NCI-H2029 (cell line): ENCODE measurements at places on chromosomes 11 and 22.

DNA sequence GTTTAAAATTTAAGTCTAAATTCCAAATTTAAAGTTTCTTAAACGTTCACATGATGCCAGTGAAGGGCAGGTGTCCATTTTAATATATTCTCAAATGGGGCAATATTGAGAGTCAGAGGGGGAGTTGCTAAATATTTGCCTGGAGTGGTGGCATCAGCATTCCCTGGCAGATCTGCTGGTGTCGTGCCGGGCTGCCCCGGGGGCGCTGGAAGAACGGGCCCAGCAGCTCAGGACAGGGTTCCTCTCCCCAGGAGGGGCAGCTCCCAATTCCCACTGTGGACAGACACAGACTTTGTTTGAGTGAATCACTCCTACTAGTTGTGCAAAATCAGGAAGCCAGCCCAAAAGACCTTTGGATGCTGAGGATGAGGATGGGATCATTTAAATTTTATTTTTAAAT lies 468.7 kb upstream of the B3GAT1 start:
- no peak for DNase-seq

DNA sequence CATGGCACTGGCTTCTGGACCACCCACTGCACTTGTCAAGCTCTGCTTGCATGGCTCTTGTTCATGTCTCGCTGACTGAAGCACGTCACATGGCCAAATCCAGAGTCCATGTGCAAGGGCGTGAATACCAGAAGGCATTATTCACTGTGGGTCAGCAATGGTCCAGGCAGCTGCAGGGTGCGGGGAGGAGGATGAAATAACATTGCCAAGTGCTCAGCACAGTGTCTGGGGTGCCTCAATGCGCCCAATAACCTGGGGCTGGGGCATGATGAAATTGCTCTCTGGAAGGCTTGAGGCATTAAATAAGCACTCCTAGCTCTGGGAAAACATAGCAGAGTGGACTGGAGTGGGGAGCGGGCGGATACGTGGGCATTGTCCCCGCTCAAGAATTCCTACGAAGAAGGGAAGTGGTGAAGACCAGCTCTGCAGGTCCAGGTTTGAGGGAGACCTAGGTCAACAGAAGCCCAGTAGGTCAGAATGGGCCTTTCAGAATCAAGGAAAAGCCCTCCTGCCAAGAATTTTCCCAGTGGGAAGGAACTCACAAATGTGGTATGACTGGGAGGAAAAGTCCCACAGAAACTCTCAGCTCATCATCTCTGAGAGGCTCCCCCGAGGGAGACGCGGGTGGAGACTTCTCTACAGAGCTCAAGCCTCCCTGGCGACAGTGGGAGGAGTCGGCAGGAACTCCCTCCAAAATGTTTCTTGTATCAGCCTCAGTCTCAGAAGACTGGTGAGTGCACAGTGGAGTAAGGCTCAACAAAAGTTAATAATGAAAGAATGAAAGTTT lies 15.3 kb upstream of the ACCSL start:
- no peak for DNase-seq

DNA sequence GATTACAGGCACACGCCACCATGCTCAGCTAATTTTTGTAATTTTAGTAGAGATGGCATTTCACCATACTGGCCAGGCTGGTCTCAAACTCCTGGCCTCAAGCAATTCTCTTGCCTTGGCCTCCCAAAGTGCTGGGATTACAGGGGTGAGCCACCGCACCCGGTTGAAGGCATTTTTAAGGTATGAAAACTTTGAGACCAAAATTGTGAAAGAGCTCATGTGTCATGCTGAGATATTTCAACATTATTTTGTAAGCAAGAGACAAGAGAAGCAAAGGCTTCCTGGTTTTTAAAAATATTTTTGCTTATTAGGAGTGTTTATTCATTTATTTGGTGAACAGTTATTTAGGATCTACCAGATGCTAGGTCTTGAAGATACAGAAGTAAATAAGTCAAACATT lies 6.8 kb downstream of the NHERF4 start:
- DNase-seq = no peak

GRCh38 chr11:9850224-9850895 lies 186.5 kb downstream of the SWAP70 start:
- DNase-seq = no peak

- DNase-seq = no peak
Measured at GRCh38 chr11:76791861-76792260, 8.7 kb downstream of the TSKU start.

- no peak for DNase-seq
Measured at GRCh38 chr22:44889255-44889878, 120.4 kb downstream of the PHF21B start.

GRCh38 chr22:36887162-36887561 lies 26.3 kb upstream of the CSF2RB start:
- no peak for DNase-seq

DNA sequence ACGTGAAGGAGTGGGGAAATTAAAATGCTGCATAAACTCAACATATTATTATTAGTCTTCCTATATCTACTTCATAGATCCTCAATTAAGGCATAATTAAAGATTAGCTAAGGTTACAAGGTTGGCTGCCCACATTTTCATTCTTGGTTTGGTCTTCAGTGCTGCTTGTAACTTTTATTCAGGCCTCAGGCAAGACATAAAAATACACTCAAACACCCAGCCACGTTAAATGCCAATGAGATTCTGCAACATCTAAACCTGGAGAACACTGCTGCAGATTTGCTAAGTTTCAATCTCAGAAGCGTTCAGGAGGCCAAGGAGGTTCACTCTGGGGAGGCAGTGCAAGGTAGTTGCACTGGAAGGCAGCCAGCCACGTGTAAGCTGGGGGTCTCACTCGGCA lies 358.7 kb upstream of the NARS2 start:
- no peak for DNase-seq

DNA sequence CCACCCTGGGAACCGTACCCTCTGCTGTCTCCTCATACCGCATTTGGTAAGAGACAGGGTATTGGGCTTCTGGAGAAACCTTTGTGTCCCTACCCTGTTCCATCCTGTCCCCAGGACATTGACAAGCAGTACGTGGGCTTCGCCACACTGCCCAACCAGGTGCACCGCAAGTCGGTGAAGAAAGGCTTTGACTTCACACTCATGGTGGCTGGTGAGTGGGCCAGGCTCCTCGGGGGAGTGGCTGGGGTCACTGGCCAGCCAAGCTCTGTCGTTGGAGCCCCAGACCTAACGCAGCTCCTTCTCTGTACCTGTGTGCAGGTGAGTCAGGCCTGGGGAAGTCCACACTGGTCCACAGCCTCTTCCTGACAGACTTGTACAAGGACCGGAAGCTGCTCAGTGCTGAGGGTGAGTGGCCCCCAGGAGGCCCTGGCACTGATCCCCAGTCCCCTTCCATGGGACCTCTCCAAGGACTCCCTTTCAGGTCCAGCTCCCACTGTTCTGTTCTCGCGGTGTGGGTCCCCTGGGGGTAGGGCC lies 3.8 kb upstream of the GP1BB start:
- DNase-seq = no peak

DNA sequence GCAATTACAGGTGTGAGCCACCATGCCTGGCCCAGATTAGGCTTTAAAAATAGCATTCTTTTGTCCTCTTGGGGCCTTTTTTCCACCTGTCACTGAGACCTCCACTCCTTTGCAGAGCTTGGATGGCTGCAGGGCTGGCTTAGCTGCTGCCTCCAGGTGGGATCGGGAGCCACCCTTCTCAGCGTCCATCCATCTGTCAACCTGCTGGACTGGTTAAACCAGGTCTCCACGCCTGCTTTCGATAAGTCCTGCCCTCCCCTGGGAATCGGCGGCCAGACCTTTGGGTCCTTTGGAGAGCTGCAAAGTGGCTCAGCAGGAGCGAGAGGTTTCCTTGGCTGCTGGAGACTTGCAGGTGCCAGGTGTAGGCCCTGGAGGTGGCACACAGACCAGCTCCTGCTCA lies 23.4 kb upstream of the GRAMD4 start:
- peak; percentile 73 for DNase-seq

GRCh38 chr11:102653744-102654291 lies 28.7 kb upstream of the MMP20 start:
- no peak for DNase-seq

DNA sequence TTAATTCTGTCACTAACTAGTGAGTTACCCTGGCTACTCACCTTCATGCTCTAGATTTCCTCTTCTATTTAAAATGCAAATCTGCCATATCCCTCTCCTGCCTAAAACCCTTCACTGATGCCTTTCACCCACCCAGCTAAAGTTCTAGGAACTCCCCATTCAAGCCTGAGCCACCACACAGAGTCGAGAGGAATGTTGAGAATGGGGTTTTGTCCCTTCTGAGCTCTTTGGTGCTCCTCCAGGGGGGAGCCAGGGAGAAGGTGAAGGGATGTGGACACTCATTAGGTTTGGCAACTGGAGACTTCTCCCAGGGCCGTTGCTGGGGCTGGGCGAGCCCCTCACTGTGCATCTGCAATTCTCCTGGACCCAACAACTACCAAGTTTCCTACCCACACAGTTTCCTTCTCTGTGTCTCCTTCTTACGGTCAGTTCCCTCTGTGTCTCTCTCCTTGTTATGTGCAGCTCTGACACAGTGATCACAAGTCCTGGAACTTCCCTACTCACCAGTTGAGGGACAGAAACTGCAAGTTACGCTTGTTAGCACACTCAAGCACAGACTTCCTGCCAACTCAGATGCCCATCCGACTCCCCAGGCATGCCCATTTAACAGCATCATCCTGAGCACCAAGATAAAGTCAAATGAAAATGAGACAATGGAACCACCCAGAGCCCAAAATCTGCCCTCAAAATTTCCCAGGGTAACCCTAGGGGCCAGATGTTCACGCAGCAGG lies 6.5 kb upstream of the IL10RA start:
- no peak for DNase-seq

DNA sequence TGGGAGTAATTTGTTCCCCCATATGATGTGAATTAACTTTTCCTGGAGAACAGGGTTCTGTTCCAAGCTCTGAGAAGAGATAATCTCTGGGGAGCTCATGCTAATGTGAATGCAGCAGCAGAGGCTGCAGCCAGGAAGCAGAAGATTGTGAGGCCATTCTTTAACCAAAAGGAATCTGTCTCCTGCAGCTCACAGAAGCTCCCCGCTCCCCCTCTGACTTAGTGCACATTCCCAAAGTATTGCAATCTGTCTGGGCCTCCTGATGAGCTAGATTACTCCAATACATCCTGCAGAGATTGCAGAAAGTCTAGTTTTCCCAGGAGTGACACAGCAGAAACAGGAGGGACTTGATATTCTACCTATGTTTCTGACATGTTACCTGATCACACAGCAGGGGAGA lies 420.6 kb upstream of the FAT3 start:
- no peak for DNase-seq

GRCh38 chr22:42207918-42208317 lies 62.5 kb downstream of the TCF20 start:
- DNase-seq = no peak

- DNase-seq = no peak
Measured at GRCh38 chr11:119795231-119795630, 66.2 kb upstream of the NECTIN1 start.

- no peak for DNase-seq
Measured at GRCh38 chr11:111231836-111232235, 13.7 kb upstream of the POU2AF2 start.

DNA sequence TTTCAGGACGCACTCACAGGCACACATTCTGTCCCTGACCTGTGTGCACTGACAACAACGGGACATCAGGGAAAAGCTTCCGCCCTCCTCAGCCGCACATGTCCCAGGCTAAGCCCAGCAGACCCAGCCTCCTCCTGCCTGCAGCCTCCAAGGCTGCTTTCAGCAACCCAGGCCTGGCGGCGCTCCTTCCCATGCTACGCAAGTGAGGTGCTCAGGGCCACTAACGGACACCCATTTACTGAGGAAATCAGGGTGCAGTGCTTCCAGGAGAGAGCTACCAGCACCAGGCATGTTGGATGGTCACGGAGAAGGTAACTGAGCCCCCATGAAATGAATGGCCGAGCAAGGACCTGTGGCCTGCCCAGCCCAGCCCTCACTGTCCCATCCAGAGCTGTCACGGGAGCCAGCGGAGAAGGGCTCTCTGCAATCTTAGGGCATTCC lies 6.9 kb downstream of the MOB2 start:
- DNase-seq = no peak

- no peak for DNase-seq
Measured at GRCh38 chr11:12061851-12062560, 48.4 kb upstream of the MICAL2 start.

GRCh38 chr11:64385945-64386704 lies 27.2 kb downstream of the RPS6KA4 start:
- DNase-seq = no peak

GRCh38 chr11:121606354-121606753 lies 153.6 kb upstream of the SORL1-AS1 start:
- no peak for DNase-seq

- no peak for DNase-seq
Measured at GRCh38 chr11:83092488-83093384, 21.0 kb upstream of the RAB30 start.

- DNase-seq = no peak
Measured at GRCh38 chr11:73218830-73219215, 742 bp downstream of the P2RY2 start.

DNA sequence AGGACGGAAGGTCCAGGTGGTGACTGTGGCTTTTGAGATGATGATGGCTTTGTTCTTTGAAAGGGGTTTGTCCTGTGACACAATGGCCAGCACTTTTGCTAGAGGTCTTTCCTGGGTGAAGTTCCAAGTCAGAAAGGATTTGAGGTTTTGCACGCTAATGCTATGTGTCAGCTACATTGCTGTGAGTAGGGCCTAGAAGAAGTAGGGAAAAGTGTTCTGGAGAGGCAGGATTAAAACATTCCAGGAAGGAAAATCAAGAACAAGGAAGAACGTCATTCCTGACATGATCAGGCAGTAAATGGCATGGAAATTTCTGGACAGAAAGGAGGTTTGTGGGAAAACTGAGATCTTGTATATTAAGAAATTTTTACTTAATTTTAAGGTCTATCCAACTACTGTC lies 290.7 kb downstream of the NTM start:
- DNase-seq = no peak

DNA sequence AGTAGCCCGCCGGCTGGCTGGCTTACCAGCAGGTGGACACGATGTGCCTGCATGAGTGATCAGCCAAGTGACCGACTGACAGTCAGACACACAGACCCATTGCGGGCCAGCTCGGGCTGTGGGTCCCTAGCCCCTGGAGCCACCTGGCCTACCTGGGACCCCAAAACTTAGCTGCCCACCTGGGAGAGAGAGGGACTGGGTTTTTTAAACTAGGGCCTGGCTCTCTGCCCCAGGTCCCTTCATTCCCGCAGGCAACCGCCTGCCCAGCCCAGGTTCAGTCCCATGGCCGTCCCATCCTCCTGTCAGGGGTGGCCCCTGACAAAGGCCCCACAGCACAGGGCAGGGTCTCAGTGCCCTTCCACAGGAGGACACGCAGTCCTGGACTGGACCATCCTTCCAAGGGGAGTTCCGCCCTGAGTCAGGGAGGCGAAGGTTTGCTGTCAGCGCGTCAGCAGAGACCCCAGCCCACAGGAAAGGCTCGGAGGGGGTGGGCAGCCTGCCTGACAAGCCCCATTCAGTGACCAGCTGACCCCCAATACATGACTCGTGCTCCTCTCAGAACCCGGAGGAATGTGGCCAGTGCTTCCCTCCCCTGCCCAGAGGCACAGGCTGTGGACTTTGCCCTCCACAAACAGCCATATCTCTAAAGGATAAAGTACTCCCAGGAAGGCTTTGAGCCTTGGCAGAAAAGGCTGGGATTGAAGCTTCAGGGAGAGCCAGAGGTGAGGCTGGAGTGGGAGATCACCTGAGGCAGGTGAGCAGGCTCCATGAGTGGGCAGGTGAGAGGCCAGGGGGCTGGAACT lies 8.4 kb downstream of the SLCO2B1 start:
- no peak for DNase-seq
